ENCODE measurements at places on chromosomes 3 and 15. TPM values are rescaled to one million over a fixed set of nuclear protein-coding genes. Genes with fewer than 3 reads are reported as not detected.

DNA sequence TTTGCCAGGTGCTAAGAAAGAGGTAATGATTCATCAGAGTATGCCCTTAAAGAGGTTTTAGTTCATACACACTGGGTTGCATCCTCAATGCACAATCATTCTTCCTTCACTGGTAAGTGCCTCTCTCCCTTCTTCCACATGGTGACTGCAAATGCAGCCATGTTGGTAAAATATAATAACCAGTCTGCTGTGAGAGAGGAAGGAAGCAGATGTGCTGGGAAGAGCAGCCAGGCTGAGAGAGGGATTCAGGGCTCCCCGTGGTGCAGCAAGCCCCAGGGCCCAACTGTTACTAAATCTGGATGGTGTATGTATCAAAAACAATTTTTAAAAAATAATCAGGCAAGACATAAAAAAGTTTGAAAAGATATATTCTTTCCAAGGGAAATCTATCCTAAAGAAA lies 498.1 kb downstream of the MAGI1 start:
- no peak for DNase-seq

GRCh38 chr3:71397046-71397445 lies 186.5 kb downstream of the FOXP1 start:
- DNase-seq = peak; percentile 50

DNA sequence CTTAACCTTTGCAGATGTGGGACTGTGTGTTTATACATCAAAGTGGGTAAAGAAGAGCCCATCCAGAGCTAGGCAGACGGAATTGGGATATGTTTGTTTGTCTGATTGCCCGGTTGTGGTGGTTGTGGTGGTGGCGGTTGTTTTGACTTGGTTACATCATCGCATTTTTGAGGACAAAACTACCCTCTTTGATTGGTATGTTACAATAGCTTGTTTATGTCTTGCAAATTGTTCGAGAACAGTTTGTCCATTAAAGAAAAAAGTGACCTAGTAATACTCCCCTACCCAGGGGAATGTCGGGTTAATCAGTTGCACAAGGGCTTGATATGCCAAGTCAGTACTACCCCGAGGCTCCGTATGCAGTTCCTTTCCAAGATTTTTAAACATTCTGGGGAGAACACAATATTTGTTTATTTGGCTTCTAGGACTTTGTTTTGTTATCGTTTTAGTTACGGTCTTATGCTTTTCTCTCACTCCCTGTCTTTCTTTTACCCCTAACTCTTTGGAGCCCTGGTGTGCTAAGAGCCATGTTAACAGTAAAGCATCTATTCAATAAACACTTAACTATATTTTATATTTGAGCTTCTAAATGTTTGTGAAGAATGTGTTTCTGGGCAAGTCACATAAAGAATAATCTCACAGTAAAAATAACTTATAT lies 315.4 kb downstream of the LPP start:
- no peak for DNase-seq

GRCh38 chr3:134617608-134618477 lies 33.0 kb downstream of the KY start:
- no peak for DNase-seq

DNA sequence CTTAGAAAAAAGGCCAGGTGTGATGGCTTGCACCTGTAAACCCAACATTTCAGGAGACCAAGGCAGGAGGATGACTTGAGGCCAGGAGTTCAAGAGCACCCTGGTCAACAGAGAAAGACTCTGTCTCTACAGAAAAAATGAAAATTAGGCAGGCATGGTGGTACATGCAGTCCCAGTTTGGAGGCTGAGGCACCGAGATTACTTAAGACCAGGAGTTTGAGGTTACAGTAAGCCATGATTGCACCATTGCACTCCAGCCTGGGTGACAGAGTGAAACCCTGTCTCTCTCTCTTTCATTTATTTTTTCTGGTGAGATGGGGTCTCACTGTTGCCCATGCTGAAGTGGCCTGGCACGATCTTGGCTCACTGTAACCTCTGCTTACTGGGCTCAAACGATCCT lies 24.7 kb downstream of the IP6K1 start:
- no peak for DNase-seq

GRCh38 chr15:85821545-85821944 lies 26.8 kb upstream of the KLHL25 start:
- no peak for DNase-seq

DNA sequence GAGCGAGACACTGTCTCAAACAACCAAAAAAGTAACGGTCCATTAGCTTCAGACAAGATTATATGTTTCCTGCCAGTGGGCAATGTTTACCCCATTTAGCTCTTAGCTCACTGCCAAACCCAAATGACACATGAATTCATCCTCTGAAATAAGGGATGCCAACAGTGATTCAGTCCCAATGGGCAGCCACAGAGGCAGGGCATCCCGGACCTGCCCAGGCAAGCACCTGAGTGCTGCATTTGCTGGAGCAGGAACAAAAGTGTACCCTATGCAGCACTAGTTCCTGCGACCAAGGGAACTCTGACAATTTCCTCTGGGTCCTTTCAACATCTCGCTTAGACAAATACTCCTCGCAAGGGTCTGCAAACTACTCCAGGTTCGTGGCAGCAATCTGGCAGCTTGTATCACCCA lies 8.0 kb downstream of the IP6K2 start:
- no peak for DNase-seq

DNA sequence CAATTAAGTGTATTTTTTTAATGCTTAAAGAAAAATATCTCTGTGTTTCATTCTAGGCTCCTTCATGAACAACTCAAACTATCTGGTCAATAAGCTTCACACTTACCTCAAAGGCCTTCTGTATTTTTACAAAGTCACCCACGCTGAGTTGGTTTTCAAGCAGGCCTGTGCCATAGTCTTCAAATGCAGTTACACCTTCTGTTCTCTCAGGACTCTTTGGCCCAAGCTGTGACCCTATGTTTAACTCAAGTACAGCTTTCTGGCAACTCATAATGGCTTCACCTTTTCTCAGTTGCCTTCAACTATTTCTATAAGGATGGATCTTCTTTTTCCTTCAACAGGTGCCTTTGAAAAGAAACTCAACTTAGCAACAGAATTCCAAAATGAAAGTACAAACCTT lies 587 bp downstream of the WDR49 start:
- no peak for DNase-seq

DNA sequence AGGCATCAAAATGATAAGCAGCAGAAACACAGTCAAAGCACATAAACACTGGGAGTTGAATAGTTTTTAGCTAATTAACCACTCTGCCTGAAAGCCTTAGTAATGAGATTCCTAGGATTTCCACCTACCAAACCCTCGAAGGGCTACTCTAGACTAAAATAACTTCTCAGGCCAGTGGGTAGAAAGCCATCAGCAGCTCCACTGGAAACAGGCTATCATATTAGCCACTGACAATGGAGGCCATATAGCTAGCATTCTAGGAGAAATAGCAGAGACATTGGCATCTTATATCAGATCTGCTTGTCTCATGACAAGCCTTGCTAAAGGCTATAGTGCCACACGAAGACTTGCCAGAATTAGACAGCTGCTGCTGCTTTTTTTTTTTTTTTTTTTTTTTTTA lies 4.5 kb upstream of the CAPN3 start:
- DNase-seq = no peak

GRCh38 chr15:92502930-92503857 lies 109.5 kb downstream of the ST8SIA2 start:
- no peak for DNase-seq

CACNA1D gene
- total RNA-seq = not detected

BCL2A1 gene
- total RNA-seq = 0.13 TPM

SENP5 gene
- total RNA-seq = 36.2 TPM

APPL1 gene
- total RNA-seq = 45.1 TPM

EFCC1 gene
- 2.7 TPM for total RNA-seq

LRRC34 gene
- total RNA-seq = 3.1 TPM
